ENCODE measurements at places on chromosomes 2 and 18. TPM values are rescaled to one million over a fixed set of nuclear protein-coding genes. Genes with fewer than 3 reads are reported as not detected.

- no peak for DNase-seq
Measured at GRCh38 chr2:207475546-207475945, 54.2 kb upstream of the CREB1 start.

The CSRNP3 gene
- 4.3 TPM for total RNA-seq

- DNase-seq: no peak
Measured at GRCh38 chr2:27824401-27824800, 52.9 kb downstream of the MRPL33 start.

The RAB17 gene
- total RNA-seq: 23.3 TPM

DNA sequence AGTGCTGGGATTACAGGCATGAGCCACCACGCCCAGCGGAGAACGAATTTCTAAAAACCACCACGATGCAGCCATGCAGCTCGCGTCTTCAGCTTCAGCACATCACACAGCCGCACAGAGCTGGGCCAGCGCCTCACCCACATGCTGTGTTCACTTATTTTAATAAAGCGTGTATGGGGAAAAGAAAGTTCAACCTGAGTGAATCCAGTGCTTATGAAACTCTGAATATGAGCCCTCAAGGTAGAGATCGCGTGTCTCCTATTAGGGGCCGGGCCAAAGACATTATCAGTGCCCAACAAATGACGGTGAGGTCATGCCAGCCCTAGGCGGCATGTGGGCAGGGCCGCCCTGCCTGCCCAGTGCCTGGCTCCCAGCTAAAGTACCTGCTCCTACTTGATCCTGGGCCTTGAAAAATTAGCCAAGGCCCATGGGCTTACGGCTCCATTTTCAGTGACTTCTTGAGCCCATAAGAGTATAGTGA, 44.3 kb downstream of the SPRED2 start:
- DNase-seq: no peak

DNA sequence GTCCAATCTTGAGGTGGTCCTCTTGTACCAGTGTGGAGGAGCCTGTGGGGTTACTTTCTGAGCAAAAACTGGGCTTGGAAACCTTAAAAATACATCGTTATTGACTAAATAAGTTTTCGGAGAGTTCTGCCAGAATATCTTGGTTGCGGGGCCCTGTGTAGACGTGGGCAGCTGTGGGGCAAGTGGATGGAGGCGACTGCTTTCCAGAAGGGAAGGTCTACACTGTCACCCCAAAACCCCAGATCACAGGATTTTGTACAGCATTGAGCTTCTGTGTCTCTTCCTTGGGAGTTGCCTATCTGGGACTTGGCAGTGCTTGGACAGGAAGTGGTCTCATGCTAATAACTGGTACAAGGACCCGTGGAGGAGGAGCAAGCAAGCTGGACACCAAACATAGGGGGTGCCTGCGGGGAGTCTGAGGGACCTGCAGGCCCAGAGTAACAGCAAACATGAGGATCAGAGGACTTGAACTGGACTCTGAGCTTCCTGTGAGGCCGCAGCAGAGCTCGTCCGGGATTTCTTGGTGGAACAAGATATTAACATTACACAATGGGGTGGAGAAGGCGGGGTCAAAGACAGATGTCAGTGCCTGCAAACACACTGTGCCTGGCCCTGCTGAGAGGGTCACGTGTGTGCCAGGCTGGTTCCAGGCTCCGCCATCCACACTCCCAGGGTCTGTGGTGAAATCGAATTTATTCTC, 48.0 kb upstream of the CTLA4 start:
- DNase-seq: no peak

DNA sequence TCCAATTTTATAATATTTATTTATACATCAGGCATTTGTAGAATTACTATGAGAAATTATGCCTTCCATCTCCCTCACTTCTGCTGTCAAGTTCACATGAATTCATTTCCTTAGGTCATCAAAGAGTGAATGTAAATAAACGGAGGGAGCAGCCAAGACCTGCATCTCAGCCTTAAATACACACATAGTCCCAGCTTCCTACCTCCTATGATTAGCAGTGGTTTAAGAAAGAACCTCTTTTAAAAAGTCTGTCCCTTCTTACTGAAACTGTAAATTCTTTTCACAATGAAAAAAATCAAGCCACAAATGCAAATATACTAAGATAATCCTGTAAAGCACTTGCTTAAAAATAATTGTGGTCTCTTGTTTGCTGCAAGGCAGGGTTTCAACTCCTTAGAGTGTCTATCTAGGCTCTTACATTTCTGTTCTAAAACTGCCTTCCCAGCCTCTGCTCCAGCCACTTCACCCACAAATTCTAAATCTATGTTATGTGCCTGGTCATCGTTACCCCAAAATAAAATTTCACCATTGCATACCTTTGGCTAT, 532.7 kb upstream of the FSHR start:
- no peak for DNase-seq

- DNase-seq: peak; percentile 76
Measured at GRCh38 chr2:85935746-85936208, 47.0 kb upstream of the ST3GAL5 start.

DNA sequence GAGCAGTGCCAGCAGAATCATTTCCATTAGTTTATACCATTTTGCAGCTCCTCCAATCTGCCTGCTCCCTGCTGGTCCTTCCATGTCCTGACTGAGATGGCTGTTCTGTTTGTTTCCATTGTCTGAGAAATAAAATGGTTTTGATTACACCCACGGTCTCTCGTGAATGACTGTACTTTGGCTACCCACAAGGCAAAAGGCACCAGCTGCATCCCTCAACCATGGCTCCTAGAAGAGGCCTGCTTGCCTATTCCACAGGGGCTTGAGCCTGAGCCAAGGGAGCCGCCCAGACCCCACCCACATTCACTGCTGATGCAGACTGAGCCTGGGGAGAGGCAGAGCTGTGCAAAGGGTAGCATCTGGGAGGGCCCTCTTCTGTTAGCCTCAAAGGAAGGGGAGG, 31.2 kb downstream of the MARCHF4 start:
- DNase-seq: no peak

DNA sequence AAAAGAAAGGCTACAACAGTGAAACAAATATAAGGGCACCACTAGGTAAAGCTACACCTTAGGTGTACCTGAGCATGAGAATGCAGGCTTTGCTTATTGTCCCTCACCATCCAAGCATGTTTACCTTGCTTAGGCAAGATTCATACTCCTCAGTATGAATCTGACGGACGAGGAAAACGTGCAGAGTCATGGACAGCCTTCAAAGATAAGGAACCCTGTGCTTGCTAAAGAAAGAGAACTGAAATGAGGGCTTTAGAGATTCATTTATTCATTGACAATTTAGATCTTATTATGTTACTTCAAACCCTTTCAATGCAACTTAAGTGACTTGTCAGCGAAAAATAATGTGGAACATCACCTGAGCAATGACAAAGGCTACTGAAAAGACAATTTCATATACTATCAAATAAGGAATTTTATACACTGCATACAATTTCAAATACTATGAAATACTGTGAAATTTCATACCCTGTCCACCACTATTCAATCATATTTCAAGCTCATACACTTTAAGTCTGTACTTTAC, 21.7 kb downstream of the CLASP1 start:
- no peak for DNase-seq

DNA sequence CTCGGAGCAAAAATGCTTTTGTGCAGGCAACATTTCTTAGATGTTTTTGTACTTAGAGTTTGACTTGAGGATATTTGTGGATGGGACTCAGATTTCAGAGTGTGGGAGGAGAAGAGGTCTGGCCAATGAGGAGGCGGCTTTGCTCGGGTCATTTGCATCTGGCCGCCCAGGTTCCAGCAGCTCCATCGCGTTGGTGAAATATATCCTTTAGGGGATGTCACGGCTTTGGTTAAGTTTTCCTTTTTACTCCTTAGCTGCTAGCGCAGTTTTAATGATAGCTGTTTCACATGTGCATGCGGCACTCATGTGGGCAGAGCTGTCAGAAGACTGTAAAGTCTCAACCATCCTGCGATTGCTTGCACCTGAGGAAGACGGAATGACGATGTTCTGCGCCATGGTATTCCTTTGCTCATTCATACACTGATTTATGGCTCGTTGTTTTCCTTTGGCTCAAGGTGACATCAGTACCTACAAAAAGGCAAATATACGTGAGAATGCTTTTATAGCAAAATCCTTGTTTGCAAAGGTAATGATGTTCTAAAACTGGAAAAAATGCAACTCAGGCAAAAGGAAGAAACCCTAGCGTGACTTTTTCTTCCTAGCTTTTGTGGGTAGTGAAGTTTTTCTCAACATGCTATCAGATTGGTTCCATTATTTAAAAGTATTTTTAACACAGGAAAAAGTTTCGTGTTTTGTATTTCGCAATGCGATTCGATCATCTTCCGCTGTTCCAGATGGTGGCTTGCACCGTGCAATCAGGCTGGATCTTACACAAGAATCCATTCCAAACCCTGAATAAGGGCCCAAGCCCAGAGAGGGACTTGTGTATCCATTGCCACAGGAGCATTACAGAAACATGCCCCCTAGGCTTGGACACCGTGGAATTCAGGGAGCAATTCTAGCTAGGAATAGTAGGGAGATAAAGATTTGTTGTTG, 70.5 kb upstream of the ZNF516 start:
- DNase-seq: peak; percentile 92

- no peak for DNase-seq
Measured at GRCh38 chr18:77178559-77178958, 46.0 kb upstream of the MBP start.

The CFAP210 gene
- 0.28 TPM for total RNA-seq

- DNase-seq: no peak
Measured at GRCh38 chr2:61534926-61535325, 3.2 kb downstream of the XPO1 start.

The MPPE1 gene
- total RNA-seq: 15.4 TPM

DNA sequence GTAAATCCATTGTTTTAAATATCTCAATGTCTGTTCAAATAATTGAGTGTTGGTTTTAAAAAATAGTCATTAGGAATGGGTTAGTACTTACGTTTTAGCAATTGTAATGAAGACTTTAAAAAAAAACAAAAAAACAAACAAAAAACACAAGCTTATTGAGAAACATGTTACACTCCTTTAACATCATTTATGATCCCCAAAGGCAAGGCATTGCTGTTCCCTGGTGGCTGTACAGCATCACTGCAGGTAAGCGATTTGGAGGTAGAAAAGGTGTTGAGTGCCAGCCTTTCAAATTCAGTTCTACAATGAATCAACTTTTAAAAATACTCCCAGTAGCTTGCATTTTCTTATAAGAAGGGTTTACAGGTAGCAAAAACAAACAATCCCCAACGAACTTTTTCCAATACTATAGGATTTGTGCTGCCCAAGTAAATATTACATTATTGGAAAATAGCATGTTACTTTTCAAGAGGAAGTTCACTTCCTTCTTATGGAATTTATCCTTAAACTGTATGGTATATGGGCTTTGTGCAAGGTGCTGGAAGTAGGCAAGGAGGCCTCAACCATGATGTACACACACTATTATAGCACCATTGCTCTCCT, 27.5 kb downstream of the CNRIP1 start:
- peak; percentile 41 for DNase-seq

DNA sequence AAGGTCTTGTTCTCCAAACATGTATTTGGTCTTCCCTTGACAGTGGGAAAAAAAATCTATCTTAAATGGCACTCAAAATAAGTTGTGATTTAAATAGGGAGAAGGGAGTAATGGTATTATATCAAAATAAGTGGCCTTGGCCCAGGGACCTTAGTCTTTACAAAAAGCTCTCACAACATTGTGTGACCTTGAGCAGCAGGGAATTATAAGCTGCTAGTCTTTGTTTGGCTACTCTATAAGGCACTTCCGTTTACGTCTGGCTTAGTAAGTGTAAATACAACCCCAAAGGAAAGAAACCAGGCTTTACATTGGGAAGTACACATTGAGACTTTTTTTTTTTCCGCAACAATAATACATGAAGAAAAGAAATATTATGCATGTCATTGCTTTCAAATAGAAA, 734.0 kb upstream of the LINC00305 start:
- DNase-seq: no peak

DNA sequence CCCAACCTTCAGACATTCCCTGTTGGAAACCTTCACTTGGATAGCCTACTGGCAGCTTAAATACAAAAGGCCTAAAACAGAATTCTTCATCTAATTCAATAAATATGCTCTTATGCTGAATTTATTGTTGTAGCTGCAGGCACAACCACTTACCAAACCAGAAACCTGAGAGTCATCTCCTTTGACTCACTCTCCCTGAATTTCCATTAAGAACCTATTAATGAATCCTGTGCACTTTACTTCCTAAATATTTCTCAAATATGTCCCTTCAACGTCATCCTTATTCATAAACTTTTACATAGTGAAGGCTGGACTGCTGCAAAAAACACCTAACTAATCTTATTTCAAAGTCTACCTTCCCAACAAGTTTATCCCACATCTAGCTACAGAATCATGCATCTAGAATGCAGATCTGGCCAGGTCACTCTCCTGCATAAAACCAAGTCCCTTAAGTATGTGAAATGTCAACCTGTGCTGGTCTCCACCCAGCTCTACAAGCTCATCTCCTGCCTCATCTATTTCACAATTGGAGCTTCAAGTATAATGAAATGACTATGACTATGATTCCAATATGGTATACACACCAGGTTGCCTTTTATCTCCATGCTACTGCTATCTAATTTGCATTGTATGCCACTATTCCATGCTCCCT, 354.2 kb downstream of the ZEB2 start:
- DNase-seq: no peak

GRCh38 chr2:25419678-25420242, 78.0 kb upstream of the DNMT3A start:
- DNase-seq: no peak

GRCh38 chr18:23539296-23539695, 36.0 kb downstream of the RMC1 start:
- no peak for DNase-seq

The DUSP11 gene
- 35.8 TPM for total RNA-seq

The ATOH8 gene
- total RNA-seq: 1.1 TPM

DNA sequence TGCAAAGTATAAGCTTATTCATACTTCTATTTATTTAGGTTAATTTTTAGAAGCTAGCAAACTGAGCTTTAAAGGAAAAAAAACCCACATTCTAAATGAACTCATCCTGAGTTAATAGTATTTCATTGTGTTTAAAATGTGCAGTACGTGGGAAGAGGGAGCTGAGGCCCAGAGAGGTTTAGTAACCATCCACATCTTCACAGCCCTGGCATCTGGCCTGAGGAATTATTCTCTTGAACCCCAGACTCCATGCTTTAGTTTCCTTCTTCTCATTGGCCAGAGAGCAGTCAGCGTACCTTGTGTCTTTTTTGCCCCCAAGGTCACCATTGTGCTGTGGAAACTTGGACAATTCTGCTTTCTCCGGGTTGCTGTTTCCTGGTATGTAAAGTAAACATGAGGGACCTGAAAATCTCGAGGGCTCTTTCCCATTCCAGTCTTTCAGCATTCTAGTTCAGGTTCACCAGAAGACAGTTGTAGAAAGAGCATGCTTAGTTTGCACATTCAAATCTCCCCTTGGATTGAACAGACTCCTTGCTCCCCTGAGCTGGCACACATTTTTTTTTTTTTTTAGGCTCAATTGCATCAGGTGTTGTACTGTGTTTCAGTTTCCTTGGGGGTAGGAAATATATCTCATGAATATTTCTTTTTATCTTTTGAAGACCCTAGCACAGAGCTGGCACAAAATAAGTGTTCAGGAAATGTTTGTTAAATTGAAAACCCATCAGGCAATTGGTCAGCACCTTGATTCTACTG, 81.4 kb downstream of the MYCN start:
- no peak for DNase-seq
